IPS DF 19.7 (cell line): ENCODE measurements at places on chromosomes 2 and 18.

DNA sequence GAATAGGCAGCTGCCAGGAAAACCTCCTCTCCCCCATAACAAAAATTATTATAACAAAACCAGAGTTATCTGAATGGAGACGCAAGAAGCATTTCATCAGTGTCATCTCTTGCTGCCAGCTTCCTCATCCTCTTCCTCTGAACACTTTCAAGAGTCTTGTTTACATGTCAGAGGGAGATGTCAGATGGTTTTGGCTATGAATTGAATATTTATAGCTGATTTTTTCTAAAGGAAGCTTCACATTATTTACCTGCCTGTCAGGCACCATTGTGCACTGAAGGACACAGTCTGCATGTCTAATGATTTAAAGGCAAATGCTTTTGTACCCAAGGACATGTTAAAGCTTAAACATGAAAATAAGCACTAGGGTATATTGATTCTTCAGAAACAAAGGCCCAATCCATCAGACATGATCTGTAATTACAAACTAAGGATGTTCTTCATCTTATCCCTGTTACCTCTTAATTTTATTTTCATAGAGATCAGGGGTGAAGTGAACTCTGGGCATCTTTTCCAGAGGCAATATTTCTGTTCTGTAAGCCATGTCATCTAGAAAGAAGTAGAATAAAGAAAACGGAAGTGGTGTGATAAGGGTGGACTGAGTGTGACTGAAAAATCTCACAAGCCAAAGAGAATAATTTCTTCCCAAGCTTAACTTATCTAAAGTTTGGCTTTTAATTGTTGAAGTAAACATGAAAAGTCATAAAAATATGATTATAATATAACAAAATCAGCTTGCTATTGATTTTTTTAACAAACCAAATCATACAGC, 168.7 kb downstream of the ANKRD44 start:
- DNase-seq: no peak

DNA sequence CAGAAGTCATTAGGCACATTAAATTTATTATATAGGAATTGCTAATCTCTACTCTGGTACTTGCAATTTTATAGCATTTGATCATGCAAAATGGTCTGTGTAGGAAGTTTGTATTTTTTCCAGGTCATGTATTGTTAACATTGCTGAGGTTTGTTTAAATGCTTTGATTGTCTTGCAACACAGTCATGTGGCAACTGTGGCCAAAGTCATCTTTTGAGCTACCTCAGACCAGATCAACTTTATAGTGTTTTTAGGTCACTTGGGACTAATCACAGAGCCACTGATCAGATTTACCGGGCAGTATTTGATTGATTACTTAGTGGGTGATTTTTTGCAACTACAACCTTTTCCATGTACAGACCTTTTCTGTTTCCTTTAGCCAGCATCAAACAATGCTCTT, 3.7 kb downstream of the SERPINB5 start:
- no peak for DNase-seq

- DNase-seq: no peak
Measured at GRCh38 chr18:5840547-5840946, 54.8 kb downstream of the TMEM200C start.

DNA sequence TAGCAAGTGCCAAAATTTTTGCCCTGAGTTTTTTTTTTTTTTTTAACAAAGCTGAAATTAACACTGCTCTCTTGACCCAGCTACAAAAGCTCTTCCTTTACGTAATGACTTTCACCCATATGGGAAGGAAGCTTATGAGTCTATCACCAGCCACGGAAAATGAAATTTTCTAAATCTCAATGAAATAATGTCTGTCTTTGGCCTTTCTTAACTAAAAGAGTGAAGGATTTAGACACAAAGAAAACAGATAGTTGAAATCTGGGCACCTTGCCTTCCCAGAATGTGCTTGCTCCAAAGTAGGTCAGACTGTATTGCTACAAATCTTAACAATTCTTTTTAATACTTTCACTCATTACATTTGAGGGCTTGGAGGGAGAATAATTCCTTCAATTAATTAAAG, 180.8 kb upstream of the MGAT5 start:
- no peak for DNase-seq

DNA sequence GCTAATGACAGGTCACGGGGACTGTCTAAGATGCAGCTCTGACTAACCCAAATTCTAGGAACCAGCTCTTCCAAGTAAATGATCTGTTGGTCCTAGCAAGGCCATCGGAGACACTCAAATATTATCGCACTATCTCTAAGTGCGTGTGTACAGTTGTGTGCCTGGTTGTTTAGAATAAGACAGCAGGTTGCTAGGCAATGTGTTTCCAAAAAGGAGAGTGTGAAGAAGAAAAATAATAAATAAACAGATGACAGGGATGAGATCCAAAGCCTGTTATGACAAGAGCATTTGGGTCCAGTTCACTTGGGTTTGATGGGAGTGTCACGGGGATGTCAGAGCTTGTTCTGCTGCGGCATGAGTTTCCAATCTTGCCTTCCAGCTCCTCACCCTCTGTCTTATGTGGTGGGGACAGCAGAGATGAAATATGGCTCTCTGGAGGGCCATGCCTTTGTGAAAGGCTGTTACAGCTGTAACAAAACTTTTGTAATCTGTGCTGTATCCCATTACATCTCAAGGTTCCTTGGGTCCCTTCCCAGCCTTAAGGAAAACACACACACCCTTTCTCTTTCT, 127.5 kb upstream of the TNP1 start:
- no peak for DNase-seq

DNA sequence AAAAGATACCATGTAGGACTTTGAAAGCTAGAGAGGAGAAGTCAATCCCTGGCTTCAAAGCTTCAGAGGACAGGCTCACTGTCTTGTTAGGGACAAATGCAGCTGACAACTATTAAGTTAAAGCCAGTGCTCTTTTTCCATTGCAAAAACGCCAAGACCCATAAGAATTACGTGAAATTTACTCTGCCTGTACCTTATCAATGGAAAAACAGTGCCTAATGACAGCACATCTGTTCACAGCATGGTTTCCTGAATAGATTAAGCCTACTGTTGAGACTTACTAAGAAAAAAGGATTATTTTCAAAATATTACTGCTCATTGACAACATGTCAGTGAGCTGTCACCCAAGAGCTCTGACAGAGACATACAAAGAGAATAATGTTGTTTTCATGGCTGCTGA, 52.9 kb downstream of the ANKRD12 start:
- no peak for DNase-seq

DNA sequence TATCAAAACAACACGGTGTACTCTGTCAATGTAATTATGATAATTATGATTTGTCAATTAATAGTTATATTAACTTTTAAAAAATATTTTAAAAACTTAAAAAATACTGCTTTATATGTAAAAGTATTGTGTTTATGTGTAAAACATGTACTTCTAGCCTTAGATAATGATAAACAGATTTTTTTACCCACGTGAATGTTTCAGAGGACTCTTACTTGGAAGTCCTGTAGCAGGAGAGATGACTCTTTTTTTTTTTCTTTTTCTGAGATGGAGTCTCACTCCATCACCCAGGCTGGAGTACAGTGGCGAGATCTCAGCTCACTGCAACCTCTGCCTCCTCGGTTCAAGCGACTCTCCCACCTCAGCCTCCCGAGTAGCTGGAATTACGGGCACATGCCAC, 6.2 kb upstream of the MTCL1 start:
- no peak for DNase-seq

- no peak for DNase-seq
Measured at GRCh38 chr2:110858993-110859701, 126.8 kb downstream of the ACOXL start.

- DNase-seq: no peak
Measured at GRCh38 chr2:96647681-96648080, 5.1 kb downstream of the FER1L5 start.

GRCh38 chr18:44805643-44806042, 125.0 kb downstream of the SETBP1 start:
- DNase-seq: no peak

GRCh38 chr18:66156946-66157687, 406.3 kb downstream of the CDH7 start:
- no peak for DNase-seq

- DNase-seq: no peak
Measured at GRCh38 chr2:63741884-63742579, 99.7 kb upstream of the UGP2 start.

GRCh38 chr2:65366595-65367125, 65.7 kb downstream of the SPRED2 start:
- DNase-seq: no peak

- DNase-seq: no peak
Measured at GRCh38 chr2:223148516-223148915, 96.5 kb downstream of the KCNE4 start.

GRCh38 chr2:38446418-38446817, 69.3 kb upstream of the ATL2 start:
- DNase-seq: no peak

GRCh38 chr18:28735731-28736130, 558.8 kb upstream of the CDH2 start:
- DNase-seq: no peak
